ENCODE measurements at places on chromosomes 2 and 18. TPM values are rescaled to one million over a fixed set of nuclear protein-coding genes. Genes with fewer than 3 reads are reported as not detected.

Gene UPP2
- total RNA-seq: not detected

Gene IL36G
- not detected for total RNA-seq

Gene ITGAV
- total RNA-seq: 55.0 TPM

Gene CD8B
- 10.6 TPM for total RNA-seq

Gene HAT1
- 30.0 TPM for total RNA-seq

Gene TRIM43
- not detected for total RNA-seq

Gene ZAP70
- 16.7 TPM for total RNA-seq

Gene NXPH2
- total RNA-seq: not detected

Gene ERBB4
- total RNA-seq: 0.25 TPM

Gene SP5
- total RNA-seq: 1.7 TPM

GRCh38 chr2:25076749-25077148 is 34.9 kb downstream of the EFR3B start:
- no peaks in the 10 kb centered on the region for H3K27me3 ChIP-seq
- DNase-seq: no peak
- peaks cover 15% of the 10 kb centered on the region for H3K4me1 ChIP-seq
- H3K27ac ChIP-seq: no peak overlapping the region
- H3K4me3 ChIP-seq: no peak overlapping the region

DNA sequence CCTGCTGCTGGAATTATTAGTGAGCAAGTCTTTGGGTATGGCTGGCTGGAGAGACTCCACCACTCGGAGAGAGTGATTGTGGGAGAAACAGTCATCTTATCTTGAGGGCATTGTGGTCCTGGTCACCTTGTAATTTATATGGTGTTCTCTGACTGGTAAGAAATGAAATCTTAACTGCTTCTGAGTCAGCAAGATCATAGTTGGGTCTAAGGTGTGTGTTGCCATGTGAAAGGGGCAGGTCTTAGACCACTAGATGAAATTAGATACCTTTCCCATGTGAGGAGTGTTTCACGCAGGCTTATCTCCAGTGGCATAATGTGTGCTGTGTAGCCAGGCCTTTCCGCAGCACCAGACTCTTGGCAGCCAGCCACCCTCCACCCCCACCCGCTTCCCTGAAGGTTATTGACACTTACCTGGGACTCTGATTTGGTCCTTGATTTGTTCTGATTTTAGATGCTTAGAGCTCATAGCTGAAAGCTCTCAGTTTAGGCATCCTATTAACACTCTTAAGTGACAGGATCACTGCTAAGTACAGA is 7.7 kb downstream of the MAPRE3 start:
- H3K36me3 ChIP-seq: no peaks in the 10 kb centered on the region
- peaks cover 18% of the 10 kb centered on the region for H3K4me1 ChIP-seq
- H3K27ac ChIP-seq: no peak overlapping the region
- no peak overlapping the region for H3K4me3 ChIP-seq
- no peaks in the 10 kb centered on the region for H3K27me3 ChIP-seq

DNA sequence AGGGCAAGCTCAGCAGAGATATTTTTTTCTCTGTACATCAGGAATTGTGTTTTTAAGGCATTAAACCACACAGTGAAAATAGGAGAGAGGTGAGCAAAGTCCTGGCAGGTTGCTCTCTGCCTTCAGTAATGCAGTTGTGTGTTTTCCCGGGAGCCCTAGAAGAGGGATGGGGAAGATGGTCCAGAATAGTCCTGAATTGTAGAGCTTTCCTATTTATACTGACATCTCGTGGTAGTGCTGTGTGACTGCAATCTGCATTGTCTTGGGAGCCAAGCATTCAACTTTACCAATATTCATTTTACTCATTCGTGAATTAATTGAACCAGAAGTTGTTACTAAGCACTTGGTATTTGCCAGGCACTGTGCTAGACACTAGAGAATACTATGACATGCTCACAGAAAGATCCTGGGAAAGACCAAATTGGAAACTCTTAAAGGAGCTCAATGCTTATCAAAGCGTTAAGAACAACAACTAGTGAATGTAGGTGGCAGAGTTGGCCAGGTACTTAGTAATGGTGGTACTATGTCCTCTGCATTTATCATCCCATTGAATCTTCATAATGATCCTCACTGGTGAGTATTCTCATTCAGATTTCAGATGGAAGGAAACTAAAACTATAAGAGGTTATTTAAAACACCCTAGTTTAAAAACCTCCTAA is 214.6 kb downstream of the TRIB2 start:
- no peak overlapping the region for H3K27ac ChIP-seq
- no peak for DNase-seq
- H3K4me1 ChIP-seq: peaks cover 25% of the 10 kb centered on the region
- H3K36me3 ChIP-seq: no peaks in the 10 kb centered on the region

Data from vagina (tissue), 2 donors.